RKO (cell line): ENCODE measurements at places on chromosomes 7 and 10.

DNA sequence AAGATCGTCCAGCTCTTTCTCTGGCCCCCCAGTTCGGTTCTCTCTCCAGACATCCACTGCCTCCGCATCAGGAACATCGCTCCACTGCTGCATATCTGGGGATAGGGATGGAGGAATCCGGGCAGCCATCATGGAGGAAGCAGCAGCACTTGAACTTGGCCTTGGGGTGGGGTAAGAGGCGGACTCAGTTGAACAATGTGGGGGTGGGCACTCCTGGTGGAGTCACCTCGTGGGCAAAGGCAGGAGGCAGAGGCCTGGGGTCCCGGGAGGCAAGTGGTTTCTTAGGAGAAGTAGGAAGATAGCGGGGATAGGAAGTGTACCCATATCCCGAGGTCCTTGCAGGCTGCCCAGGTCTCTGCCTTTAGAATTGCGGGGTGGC lies 98.3 kb downstream of the CHST15 start:
- DNase-seq: no peak

- DNase-seq: no peak
Measured at GRCh38 chr10:123475466-123475865, 190.7 kb upstream of the GPR26 start.

- DNase-seq: peak; percentile 57
Measured at GRCh38 chr7:98107313-98107721, 655 bp downstream of the LMTK2 start.

DNA sequence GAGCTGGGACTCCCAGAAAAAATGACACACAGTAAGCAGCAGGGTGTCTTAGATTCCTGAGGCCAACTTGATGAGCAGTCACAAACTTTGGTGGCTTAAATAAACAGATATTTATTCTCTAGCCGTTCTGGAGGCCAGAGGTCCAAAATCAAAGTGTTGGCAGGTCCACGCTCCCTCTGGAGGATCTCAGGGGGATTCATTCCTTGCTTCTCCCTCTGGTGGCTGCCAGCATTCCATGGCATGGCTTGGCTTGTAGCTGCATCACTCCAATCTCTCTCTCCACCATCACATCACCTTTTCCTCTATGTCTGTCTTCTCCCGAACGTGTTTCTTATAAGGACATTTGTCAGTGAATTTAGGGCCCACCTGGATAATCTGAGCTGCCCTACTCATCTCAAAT lies 98.4 kb downstream of the OSBPL3 start:
- DNase-seq: no peak
